Renal cortex interstitium (tissue), 15 donors: ENCODE measurements at places on chromosomes 1 and 21.

GRCh38 chr21:44912158-44912473, 8.6 kb downstream of the ITGB2 start:
- no peak for DNase-seq

DNA sequence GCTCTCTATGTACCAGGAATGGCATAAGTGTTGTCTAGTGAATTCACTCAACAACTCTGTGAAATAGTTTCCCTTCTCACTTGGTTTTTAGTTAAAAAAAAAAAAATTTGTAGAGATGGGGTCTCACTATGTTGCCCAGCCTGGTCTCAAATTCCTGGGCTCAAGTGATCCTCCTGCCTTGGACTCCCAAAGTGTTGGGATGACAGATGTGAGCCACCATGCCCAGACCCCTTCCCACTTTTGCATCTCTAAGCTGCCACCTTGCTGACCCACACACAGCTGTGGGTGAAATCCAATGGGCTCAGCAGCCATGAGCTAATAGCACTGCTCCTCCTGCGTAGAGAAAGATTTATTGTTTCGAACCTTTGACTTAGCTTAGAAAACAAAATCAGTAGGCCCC, 33.5 kb downstream of the NEK2 start:
- DNase-seq = no peak

DNA sequence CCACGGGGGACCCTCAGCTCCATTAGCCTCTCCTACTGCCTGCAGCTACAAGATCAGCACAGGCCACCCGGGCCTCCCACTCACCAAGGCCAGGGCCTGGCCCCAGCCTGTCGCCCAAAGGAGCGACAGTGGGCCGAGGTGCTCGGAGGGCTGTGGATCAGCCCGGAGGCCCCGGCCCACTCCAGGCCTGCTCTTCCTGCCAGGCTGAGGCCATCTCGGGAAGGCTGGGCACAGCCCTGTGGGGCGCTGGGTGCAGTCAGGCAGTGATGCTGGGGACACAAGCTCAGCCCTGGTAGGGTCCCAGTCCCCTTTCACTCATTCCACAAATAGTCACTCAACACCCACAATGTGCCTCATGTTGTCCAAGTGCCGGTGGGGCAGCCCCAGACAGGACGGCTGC, 58.8 kb downstream of the CASZ1 start:
- no peak for DNase-seq

- DNase-seq = no peak
These were observed 1.7 kb downstream of the CLDN14 start for GRCh38 chr21:36478207-36478701.

GRCh38 chr1:15075817-15076216, 77.7 kb upstream of the TMEM51 start:
- no peak for DNase-seq

- no peak for DNase-seq
These were observed 15.6 kb upstream of the MAP10 start for GRCh38 chr1:232789651-232790050.

DNA sequence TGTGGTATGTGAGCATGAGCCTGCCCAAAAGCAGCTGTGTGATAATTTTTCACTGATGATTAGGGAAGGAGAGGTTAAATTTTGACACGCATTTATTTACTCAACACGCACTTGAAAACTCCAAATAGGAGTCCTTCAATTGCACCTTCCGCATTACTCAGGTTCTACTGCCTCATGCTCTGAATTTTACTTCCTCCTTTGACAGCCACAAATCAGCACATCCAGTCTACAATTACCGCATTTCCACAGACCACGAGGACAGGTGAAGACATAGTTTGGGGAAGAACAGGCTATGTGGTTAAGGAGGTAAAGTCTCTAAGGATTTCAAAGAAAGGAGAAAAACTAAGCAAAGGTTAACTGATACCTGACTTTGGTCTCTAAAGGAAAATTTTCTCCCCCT, 2.6 kb downstream of the CAPN8 start:
- DNase-seq = no peak

- no peak for DNase-seq
These were observed 52.2 kb downstream of the PLA2G4A start for GRCh38 chr1:186880982-186881381.

DNA sequence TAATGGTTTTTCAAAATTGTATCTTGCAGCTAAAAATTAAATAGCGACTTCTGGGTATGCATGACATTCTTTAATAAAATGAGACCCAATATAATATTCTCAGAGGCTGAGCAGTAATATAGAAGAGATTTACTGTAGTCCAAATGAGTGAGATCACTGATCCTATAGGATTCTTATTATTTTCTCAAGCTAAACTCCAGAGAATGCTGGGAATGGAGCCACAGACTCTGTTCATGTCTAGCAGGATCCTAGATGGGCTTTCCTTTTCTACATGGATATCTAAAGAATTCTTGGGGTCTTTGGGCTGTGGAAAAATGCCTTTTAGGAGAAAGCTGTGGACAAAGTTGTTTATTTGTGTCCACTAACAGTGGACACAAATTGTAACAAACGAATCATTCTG, 150.7 kb upstream of the ZNF644 start:
- no peak for DNase-seq

DNA sequence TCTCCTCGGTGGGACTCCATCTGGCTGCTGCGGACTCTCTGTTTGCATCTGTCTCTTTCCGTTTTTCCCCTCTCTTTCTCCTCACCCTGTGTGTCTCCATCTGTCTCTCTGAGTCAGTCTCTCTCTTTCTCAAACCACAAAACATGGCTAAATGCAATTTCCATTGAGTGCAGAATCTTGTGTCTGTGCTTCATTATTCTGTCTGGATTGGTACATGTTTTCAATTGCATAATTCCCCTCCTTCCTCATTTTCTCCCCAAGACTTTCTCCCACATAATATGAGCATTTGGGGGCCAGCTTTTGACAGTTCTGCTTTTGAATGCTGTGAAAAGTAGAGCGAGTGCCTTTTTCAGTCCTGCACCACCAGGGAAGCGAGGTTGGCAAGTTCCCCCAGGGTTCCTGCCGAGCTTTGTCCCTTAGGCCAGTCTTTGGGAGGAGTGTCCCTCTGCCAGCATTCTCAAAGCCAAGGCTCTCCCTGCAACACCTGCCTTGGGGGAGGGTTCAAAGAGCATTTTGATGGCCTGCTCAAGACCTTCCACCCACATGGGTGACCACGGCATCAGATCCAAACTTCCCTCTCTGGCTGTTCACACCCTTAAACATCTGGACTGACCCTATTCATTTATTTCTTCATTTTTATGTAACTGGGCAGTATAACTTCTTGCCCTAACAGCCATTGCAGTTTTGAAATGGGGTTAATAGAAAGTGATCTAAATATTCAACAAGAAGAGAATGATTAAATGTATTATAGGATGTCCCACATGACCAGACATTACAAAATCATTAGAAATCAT, 32.8 kb upstream of the SCMH1 start:
- no peak for DNase-seq

DNA sequence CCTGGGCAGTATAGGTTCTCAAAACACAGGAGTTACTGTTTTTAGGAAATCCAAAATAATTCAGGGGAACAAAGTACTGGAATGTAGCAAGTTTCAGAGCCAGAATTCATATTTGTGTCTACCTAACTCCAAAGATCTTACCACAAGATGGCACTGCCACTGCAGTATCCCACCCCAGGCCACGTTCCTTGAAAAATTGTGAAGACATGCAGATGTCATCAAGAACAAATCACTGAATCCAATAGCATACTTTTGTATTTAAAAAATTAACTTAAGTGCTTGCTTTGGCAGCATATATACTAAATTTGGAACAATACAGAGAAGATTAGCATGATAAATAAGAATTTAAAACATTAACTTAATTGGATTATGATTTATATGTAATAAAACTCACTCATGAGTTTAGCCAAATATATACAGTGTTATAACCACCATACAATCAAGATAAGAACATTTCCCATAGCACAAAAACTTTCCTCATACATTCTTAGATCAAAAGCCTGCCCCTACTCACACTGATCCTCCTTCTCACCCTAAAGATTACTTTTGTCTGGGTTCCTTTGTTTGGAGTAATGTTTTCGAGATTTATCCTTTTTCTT, 209.9 kb downstream of the FAF1 start:
- DNase-seq = no peak

DNA sequence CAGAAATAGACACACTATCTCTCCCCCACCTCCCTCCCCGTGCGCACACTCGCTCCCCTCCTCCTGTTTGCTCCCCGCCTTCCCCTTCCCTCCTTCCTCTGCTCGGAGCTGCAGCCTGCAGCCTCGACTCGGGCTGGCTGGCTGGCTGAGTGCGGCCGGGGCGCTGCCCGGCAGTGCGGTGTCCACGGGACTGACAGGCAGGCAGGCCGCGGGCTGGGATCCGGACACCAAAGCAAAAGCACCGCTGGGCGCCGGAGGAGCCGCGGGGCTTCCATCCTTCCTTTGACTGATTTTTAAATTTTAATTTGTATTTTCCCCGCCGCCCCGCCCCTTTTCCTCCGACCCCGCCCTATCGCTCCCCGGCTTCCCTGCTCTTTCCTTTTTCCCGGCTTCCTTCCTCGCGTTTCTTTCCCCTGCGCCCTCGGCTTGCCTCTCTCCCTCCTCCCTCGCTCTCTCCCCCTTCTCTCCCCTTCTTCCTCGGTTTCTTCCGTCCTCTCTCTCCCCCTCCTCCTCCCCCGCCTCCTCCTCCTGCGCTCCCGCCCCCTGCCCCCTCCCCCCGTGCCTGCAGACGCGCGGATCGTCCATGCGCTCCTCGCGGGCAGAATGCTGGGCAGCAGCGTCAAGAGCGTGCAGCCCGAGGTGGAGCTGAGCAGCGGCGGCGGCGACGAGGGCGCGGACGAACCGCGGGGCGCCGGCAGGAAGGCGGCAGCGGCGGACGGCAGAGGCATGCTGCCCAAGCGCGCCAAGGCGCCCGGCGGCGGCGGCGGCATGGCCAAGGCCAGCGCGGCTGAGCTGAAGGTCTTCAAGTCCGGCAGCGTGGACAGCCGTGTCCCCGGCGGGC, 109.4 kb downstream of the NAV1 start:
- DNase-seq = no peak

DNA sequence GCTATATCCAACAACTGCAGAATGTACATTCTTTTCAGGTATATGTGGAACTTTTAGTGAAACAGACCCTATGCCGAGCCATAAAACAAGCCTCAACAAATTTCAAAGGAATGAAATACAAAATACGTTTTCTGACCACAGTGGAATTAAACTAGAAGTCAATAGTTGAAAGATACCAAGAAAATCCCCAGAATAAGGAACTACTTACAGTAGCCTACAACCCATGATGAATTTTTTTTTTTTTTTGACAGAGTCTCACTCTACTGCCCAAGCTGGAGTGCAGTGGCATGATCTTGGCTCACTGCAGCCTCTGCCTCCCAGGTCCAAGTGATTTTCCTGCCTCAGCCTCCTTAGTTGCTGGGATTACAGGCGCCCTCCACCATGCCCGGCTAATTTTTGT, 83.4 kb downstream of the RUNX3 start:
- DNase-seq = no peak

DNA sequence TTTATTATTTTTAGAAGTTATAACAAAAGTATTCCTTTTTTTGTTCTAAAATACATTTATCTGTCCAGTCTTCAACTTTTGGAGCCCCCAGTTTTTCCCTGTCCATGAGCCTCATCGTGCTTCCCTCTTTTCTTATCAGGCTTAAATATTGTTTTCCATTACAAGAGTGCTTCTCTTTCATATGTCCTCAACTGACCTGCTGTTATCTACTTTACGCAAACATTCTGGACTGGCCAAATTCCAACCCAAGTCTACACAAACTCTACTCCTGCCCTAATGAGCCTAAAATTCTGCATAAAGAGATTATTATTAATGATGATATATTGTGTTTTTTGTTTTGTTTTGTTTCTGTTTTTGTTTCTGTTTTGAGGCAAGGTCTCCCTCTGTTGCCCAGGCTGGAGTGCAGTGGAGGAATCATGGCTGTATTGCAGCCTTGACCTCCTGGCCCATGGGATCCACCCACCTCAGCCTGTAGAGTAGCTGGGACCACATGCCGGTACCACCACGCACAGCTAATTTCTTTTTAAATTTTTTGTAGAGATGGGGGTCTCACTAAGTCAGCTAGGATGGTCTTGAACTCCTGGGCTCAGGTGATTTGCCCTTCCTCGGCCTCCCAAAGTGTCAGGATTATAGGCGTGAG, 318.8 kb upstream of the NEGR1 start:
- no peak for DNase-seq

- no peak for DNase-seq
These were observed 138.9 kb downstream of the IGSF21 start for GRCh38 chr1:18246543-18246942.

GRCh38 chr1:53576381-53576801, 117.2 kb downstream of the DMRTB1 start:
- no peak for DNase-seq

GRCh38 chr1:40072142-40072541, 24.9 kb downstream of the PPT1 start:
- no peak for DNase-seq
